ENCODE measurements at places on chromosomes 2 and 18.

DNA sequence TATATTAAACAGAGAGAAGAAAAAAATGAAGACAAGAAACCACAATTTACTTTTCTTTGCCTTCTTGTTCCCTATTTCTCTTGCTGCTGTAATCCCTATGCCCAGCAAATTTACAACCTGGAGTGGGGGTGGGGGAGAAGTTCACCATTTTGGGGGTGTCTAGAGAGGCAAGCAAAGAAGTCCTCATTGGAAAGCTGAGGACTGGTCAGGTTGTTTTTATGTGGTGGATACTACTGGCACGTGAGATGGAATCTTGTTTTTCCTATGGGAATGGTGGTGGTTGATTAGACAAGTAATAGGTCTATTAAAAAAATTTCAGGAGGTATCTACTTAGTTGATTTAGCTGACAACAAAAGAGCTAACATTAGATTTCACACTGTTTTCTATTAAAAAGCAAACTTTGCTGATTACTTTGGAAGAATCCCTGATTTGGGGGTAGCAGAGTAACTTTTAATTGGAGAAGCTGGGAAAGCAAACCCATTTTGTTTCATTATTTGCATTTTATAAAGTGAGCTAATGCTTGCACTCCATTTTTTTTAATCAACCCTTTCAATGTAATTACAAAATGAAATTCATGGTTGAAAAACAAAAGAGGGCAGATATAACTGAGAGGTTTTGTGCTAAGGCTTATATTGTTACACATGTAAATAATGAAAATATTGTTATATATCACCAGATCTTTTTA lies 6.0 kb downstream of the POU3F3 start:
- no peak for DNase-seq

DNA sequence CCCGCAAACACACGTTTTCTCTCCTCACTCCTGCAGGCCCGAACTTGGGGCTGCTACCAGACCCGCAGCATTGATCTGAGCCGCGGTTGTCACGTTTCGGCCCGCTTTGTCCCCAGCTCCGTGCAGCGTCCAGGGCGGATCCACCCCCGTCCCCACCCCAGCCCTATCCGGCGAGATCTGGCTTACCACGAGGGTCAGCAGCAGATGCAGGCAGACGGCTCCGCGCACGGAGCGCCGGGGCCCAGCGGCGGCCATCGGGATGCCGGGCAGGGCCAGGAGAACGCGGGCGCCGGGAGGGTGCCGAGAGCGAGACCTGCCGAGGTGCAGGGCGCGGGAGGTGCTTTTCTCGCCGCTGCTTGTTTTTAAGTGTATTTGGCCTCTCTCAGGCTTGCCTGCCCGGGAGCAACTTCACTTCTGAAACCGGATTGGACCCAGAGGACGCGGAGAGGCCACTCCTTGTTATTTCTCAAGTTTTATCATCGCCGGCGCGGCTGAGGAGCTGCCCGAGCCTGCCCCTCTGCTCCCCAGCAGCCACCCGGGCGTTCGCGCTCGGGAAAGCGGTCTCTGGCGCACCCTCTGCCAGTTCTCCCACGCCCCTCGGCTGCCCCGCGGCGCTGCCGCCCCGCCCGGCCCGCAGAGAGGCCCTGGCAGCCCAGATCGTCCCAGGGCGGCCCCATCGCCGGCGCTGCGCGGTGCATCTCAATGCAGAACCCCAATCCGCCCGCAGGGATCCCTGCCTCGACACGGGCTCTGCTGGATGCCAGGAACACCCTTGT lies at the start of gene DSC3:
DSC3 (minus strand) TSS at position 337 of the 776 bp plus-strand sequence; CDS start at position 255, 82 bp downstream.
- DNase-seq: peak; percentile 24

DNA sequence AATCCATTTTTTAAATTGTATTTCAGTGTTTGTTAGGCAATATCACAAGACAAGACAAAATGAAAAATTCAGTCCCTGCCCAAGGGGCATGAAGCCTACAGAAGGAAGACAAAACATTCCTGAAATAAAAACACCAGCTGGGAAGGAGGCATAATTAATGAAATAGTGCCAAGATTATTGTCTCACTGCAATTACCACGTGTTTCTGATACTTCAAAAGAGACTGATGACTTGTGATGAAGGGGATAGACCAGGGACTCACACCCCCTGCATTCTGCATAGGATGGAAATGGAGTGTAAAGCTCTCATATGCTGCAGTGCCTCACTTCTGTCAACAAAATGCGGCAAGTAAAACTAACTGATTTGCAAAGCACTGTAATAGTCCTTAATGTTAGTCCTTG lies 178.1 kb downstream of the BARD1 start:
- DNase-seq: no peak

DNA sequence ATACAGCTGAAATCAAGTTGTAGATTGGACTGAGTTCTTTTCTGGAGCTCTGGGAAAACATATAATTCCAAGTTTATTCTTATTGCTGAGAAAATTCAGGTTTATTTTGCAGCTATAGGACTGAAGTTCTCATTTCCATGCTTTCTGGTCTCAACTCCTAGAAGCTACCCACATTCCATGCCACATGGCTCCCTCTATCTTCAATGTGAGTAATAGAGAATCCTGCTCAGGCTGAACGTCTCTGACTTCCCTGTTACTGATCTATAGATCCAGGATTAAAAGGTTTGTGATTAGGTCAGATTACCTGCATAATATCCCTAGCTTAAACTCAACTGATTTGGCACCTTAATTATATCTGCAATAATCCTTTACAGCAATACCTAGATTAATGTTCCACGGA lies 453.8 kb upstream of the MC4R start:
- DNase-seq: no peak

GRCh38 chr2:136075476-136075875 lies 42.5 kb downstream of the CXCR4 start:
- no peak for DNase-seq

DNA sequence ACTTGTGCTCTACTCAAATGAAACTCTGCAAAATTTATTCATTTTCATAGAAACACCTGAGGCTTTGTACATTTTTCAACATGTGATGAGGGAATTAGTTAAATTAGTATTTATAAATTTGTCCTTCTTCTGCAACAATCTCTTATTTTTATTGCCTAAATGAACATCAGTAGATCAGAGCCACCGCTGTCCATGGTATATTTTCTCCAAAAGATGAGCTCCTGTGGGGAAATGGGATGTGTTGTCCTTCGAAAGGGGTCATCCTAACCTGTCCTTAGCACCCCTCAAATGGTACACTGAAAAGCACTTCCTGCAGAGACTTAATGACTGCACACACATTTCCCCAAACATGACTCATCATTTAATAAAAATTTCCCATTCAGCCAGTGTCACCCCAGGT lies 714.6 kb downstream of the MBD2 start:
- no peak for DNase-seq

DNA sequence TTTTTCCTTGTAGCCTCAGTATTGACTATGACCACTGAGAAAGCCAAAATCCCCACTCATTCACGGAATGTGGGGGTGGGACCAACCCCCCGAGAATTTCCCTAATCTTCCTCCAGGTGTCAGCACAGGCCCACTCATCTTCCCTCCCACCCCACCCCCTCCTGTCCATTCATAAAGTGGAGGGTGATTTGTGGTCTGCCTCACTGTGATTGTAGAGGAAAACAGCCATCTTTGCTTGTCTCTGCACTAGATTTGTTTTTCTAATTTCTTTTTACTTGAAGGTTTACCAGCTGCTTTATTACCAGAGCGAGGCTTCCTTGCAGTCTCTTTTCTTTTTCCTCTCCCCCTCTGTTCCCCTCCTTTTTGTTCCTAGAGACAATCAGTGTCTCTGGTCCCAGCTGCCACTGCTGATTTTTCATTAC lies 171.8 kb downstream of the ICOS start:
- peak; percentile 48 for DNase-seq

DNA sequence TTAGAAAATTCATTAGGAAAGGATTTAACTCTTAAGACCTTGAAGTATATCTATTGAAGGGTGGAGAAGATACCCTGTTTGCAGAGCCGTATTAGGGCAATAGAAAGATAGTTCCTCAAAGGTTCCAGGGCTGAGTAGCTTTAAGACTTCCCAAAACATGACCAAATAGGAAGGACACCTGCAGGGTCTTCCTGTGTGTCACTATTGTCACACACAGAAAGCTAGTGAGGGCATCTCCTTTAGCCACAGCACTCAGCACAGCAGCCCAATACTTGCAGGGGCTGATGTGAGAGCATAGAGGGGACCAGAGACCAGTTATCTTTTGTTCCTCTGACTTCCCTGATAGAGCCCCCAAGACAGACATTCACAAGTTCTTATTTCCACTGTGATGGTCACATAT lies 93.7 kb downstream of the PAX3 start:
- DNase-seq: no peak

DNA sequence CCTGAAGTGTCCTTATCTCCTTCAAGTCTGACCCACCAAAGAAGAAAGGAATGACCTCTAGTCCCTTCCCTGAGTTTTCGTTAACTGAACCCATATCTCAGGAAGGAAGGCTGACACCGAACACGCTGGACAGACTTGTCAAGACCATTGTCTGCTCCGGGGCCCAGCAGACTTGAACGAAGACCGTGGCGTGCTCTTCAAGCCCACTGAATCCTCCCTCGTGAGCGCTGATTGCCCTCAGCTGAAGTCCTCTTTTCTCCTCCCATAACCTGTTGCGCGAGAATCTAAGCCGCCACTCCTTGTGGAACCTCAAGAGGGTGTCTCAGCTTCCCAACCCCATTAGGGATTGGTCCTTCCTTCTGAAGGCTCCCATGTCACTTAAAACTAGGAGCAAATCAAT lies 634 bp upstream of the CNDP1 start:
- DNase-seq: no peak

- DNase-seq: no peak
Measured at GRCh38 chr18:74446178-74446577, 10.9 kb downstream of the DIPK1C start.

- no peak for DNase-seq
Measured at GRCh38 chr18:73711256-73711655, 436.4 kb downstream of the FBXO15 start.

DNA sequence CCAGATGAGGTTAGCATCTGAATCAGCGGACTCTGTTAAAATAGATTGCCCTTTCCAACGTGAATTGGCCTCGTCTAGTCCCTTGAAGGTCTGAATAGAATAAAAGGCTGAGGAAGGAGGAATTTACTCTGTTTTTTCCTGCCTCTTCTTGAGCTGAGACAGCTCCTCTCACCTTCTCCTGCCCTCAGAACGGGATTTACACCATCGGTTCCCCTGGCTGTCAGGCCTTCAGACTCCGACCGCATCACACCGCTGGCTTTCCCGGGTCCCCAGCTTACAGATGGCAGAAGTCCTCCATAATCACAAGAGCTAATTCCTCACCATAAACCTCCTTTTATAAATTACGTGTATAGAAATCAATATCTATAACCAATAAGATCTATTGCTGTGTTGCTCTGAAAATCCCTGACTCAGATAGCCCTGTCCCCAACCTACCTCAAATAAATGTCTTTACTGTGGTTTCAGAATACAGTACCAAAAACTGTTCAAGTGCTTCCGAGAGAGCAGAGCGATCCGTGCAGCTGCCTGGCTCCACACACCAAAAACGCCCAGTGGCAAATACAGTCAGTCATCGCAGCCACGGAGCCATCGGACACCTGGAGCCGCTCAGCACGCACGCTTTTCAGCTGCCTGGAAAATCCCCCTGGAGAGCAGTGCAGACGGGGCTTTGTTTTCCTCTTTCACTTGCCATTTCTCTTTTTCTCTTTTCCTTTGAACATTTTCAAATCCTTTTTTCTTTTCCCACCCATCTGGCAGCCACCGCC lies 196.9 kb downstream of the NRP2 start:
- DNase-seq: no peak

DNA sequence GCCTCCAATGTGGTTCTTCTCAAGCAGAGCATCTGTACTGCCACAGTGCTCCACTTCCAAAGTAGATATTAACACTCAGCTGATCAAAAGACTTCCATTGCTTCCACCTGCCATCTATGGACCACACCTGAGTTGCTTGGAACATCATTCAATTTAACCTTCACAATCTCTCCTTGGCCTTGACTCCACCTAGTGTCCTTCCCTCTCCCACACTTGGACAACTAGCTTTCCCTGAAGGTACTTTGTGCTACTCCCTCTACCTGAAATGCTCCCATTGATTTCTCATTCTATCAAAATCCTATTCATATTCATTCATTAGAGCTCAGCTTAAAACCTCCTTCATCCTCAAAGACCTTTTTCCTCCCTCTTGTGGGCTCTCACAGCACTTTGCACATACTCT lies 48.7 kb downstream of the SOWAHC start:
- no peak for DNase-seq

- DNase-seq: no peak
Measured at GRCh38 chr2:128037649-128038048, 9.8 kb upstream of the SAP130 start.

DNA sequence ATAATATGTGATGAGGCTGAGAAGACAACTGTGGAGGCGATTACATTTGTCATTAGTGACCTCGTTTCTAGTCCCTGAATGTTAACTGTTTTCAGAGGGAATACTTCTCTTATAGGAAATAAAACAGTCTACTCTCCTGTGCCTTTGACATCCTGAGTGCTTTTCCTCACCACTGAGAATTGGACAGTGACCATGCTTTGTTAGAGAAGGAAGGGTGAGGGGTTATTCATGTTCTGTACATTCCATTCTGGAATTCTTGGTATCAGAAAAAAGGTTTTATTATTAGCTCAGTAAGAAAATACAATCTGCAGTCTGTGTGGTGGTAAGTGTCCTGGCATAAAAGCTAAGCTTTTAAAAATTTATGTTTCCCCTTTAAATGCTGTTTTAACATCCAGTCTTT lies 58.8 kb downstream of the PARD3B start:
- DNase-seq: no peak

GRCh38 chr2:67880291-67880761 lies 182.5 kb downstream of the C1D start:
- DNase-seq: no peak

GRCh38 chr2:10922307-10923007 lies 10.7 kb downstream of the KCNF1 start:
- DNase-seq: no peak

- DNase-seq: no peak
Measured at GRCh38 chr18:9814431-9814830, 71.3 kb upstream of the TXNDC2 start.

- DNase-seq: no peak
Measured at GRCh38 chr2:233940376-233941276, 23.5 kb downstream of the TRPM8 start.

DNA sequence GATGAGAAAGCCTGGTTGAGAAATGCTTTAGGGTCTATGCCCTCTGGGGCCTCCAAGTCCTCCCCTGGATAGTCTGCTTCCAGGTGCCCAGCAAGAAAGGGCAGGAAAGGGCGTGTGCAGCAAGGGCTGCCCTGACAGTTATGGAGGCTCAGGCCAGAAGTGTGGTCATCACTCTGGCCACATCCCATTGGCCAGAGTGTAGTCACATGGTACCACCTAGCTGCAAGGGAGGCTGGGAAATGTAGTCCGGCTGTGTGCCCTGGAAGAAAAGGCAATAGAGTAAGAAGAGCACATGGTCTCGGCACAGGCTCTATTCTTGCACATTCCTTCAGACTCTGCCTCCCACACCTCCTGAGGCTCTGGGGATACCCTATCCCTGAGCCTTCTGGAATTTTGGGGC lies 35.7 kb downstream of the ODC1 start:
- DNase-seq: no peak

DNA sequence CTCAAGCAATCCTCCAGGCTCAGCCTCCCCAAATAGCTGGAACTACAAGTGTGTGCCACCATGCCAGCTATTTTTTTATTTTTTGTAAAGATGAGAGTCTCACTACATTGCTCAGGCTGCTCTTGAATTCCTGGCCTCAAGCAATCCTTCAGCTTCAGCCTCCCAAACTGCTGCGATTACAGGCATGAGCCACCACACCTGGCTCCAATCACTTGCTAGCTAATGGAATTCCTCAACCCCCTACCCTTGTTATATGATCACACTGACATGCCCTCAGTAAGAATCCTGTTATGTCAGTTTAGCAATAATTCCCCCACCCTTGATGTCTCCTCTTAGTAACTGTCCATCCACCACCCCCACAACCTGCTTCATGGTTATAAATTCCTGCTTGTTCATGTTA lies 12.3 kb downstream of the CHN1 start:
- DNase-seq: no peak
